ENCODE measurements at places on chromosomes 6 and 20.

DNA sequence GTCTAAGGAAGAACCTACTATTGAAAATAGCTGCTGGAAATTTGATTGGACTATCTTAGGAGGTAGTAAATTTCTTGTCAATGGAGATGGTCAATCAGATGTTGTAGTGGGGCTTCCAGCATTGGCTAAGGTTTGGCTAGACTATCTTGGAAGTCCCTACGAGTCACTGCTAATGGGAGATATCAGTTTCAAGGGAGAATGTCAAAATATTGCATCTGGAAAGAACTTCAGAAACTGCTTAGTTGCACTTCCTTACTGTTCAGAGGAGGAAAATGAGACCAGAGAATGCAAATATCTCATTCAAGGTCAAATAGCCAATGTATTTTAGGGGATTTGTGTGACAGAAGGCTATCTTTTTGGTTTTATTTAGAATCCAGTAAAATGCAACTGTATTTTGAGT, 53.5 kb upstream of the CCN2 start:
- no peak for DNase-seq

- DNase-seq = no peak
Observed at GRCh38 chr6:160986851-160987250, 4.7 kb upstream of the MAP3K4 start.

DNA sequence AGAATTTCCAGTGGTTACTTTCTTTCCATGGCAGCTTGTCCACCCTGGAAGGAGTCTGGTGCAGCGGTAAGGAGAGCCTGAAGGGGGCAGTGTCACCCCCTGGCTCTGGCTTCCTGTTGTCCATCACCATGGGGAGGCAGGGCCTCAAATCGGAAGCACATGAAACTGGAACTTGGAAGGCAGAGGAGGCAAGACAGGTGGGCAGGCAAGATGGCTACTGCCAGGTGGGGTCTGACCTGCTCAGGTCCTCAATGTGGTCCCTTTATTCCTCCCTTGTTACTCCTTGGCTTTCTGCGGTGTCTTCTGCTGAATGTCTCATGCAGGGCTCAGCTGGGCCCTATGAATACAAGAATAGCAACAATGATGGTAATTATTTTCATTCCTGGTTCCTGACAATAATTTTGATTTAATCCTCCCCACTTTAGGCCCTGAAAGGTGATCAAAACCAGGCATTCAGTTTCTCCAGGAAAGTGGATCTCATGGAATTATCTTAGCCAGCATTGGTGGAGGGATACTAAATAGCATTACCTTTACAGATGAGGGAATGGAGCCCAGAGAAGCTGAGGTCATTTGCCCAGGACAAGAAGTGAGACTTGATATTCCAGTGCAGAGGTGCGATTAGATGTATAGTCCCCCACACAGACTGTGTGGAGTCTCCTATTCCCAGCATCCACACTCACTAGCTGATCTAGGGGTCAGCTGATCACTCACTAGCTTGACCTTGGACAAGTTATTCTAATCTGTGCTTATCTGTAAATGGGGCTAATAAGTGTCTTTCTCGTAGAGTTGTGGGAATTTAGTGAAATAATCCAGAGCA, 17.6 kb upstream of the SNAI1 start:
- peak; percentile 56 for DNase-seq

DNA sequence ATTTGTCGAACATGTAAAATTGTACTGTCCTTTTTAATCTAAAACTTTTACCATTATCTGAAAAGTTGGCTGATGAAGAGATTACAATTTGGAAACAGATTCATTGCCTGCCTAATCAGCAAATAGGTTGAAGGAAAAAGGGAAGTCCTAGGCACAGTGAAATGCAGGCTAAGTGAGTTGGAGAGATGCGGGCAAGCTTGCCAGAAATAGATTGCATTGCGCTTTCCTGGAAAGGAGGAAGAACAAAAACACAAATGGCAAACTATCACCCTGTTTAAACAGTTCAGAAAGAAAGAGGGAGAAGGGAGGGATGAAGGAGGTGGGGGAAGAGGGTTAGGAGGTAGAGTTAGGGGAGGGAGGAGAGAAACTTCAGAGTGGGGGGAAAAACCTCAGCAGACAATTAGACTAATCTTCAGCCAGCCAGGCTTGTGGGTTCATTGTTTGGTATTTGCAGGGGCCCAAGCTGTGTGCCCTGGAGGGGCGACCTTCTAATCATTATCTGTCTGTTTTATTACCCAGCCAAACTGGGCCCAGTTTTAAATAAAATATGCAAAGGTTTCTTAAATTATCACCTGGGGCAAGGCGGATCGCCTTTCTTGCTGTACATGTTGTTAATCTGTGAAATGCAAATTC, 465.2 kb downstream of the TFAP2B start:
- DNase-seq = no peak

DNA sequence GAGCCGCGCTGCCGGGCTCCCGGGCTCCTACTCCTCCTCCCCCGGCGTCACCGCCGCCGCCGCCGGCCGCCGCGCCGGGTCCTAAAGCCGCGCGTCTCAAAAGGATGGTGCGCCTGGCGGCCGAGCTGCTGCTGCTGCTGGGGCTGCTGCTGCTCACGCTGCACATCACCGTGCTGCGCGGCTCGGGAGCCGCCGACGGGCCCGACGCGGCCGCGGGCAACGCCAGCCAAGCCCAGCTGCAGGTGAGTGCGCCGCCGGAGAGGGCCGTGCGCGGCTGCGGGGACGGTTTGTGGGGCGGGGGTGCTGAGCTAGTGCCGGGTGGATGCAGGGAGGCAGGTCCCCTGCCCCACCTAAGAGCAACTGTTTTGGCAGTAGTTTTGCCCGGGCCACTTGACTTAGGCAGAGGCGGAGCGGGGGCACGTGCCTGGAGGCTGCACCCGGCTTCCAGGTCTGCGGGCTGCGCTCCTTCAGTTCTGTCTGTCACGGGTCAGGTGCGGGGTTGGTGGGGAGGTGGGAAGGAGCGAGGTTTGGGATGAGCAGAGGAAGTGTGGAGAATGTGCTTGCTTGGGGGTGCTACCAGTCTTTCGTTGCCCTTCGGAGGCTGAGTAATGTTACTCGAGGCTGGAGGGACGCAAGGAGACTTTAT, 722 bp downstream of the ISM1 start:
- DNase-seq = peak; percentile 82

DNA sequence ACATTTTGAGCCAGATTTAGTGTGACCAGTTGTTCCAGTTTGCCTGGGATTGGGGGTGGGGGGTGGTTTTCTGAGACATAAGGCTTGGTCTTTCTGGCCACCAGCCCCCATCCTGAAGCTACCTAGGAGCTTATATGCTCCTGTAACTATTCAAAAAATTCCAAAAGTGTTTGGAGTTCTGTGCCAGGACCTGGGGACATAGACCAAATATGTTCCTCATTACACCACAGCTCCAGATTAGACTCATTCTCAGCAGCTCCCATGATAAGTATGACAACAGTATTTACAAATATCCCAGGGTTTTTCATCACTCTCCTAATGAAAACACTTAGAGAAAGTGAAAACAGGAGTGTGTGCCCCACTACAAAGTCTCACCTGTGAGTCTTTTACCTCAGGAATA, 37.8 kb upstream of the RNF144B start:
- no peak for DNase-seq

- no peak for DNase-seq
Observed at GRCh38 chr6:3299221-3299620, 40.5 kb downstream of the PSMG4 start.

- no peak for DNase-seq
Observed at GRCh38 chr6:132130626-132131298, 179.6 kb upstream of the CCN2 start.

GRCh38 chr6:25431975-25432307, 152.8 kb downstream of the CARMIL1 start:
- DNase-seq = no peak

GRCh38 chr6:28777147-28777461, 146.7 kb downstream of the TRIM27 start:
- no peak for DNase-seq

DNA sequence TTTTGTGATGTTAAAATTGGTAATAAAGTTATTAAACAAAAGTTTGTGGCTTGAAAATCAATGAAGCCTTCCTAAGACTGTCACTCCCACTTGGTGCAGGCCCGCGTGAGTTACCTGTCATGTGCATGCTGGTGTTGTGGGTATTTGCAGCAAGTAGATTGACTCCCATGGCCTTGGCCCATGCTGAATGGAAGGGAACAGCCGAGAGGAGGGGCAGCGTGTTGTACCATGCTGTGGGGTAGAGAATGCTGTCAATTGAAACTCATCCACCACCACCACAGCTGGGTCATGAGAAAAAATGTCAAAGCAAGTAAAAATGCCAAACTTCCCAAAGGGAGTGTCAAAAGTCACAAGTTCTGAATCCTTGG, 12.7 kb upstream of the VNN1 start:
- DNase-seq = no peak

GRCh38 chr6:217048-217659, 75.1 kb upstream of the DUSP22 start:
- peak; percentile 68 for DNase-seq
